ENCODE measurements at places on chromosomes 5 and 9. TPM values are rescaled to one million over a fixed set of nuclear protein-coding genes. Genes with fewer than 3 reads are reported as not detected.

FGD3 gene
- total RNA-seq: 5.9 TPM

SPACA9 gene
- 2.1 TPM for total RNA-seq

CLIC3 gene
- 12.7 TPM for total RNA-seq

NRG2 gene
- 0.99 TPM for total RNA-seq

TMEM215 gene
- 0.39 TPM for total RNA-seq

CCDC183 gene
- 0.59 TPM for total RNA-seq

CCDC180 gene
- total RNA-seq: 16.1 TPM

QRFP gene
- not detected for total RNA-seq

- no peak for DNase-seq
Measured at GRCh38 chr5:129804705-129805104, 56.8 kb downstream of the MINAR2 start.

DNA sequence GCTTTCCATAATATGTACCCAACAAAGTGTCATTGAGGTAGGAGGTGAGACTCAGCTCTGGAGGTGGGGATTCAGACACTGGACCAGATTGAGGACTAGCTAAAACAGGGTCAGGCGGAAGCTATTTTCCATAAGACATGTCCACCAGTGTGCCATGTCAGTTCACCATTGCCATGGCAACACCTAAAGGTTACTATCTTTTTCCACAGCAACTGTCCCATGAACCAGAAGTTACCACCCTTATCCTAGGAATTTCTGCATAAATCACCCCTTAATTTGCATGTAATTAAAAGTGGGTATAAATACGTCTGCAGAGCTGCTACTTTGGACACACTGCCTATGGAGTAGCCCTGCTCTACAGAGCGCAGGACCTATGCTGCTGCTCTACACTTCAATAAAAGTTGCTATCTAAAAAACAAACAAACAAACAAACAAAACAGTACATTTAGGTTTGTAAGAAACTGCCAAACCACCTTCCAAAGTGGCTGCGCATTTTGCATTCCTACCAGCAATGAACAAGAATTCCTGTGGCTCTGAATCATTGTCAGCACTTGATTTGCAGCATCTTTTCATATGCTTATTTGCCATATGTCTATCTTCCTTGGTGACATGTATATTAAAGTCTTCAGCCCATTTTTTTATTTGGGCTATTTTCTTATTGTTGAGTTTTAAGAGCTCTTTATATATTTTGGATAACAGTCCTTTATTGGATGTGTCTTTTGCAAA, 18.0 kb upstream of the TRIM32 start:
- DNase-seq: no peak

- peak; percentile 66 for DNase-seq
Measured at GRCh38 chr5:71924980-71925379, 182.3 kb upstream of the MAP1B start.

GRCh38 chr9:128405077-128405779, 15.4 kb upstream of the CERCAM start:
- no peak for DNase-seq

DNA sequence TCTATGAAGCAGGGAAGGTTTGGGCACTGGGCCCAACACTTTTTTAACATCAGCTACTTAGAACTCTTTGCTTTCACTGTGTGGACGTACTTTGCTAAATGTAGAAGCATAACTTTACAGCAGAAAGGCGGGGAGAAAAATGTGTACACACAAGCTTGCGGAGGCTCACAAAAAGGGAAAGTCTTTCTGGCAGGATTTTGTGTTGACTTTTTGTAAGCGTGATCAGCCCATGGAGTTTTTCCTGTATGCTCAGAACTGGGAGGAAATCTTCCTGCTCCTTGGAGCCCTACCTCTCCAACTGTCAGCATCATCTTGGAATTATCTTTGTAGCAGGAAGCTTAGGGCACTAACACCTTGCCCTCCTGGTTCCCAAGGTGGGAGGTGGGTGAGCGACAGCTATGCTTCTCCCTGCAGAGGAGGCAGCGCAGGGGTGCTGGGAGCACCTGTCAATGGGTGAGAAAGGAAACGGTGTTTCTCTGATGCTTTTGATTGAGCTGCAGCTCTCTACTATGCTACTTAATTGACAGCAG, 321.9 kb downstream of the GADD45G start:
- peak; percentile 17 for DNase-seq

- no peak for DNase-seq
Measured at GRCh38 chr5:151745071-151745705, 13.2 kb downstream of the ATOX1 start.

DNA sequence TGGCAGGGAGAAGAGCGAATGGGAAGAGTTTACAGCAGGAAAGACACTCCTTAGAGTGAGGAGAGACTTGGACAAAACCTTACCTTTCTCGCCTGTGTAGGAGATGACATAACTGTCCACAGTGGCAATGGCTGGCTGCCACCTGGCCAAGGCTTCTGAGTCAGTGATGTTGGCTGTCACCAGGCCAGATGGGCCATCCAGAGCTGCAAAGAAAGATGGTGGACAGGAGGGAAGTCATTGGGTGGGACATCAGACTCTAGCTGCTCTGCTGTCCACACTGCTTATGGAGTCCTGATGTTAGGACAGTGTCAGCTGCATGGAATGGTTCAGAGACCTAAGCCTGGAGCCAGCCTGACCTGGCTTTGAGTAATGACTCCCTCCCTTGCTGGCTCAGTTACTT, 79.8 kb downstream of the TNC start:
- no peak for DNase-seq

GRCh38 chr9:87569518-87569917, 71.9 kb downstream of the DAPK1 start:
- peak; percentile 11 for DNase-seq

GRCh38 chr5:1164696-1165630, 36.4 kb upstream of the SLC6A19 start:
- no peak for DNase-seq

- DNase-seq: no peak
Measured at GRCh38 chr5:157484768-157485167, 24.8 kb downstream of the NIPAL4 start.

GRCh38 chr5:148696187-148697036, 42.1 kb upstream of the HTR4 start:
- no peak for DNase-seq
